PC-9 (cell line): ENCODE measurements at places on chromosomes 7 and 10. TPM values are rescaled to one million over a fixed set of nuclear protein-coding genes. Genes with fewer than 3 reads are reported as not detected.
A peak's percentile ranks its signal among the peaks of the same experiment; 100 is the strongest.

GRCh38 chr7:30323006-30323355, 38.6 kb downstream of the ZNRF2 start:
- H3K36me3 ChIP-seq, result no peaks in the 10 kb centered on the region
- H3K27me3 ChIP-seq, result no peaks in the 10 kb centered on the region
- peaks cover 29% of the 10 kb centered on the region for H3K4me1 ChIP-seq

VAX1 gene
- total RNA-seq, result not detected in 2 replicates

DNA sequence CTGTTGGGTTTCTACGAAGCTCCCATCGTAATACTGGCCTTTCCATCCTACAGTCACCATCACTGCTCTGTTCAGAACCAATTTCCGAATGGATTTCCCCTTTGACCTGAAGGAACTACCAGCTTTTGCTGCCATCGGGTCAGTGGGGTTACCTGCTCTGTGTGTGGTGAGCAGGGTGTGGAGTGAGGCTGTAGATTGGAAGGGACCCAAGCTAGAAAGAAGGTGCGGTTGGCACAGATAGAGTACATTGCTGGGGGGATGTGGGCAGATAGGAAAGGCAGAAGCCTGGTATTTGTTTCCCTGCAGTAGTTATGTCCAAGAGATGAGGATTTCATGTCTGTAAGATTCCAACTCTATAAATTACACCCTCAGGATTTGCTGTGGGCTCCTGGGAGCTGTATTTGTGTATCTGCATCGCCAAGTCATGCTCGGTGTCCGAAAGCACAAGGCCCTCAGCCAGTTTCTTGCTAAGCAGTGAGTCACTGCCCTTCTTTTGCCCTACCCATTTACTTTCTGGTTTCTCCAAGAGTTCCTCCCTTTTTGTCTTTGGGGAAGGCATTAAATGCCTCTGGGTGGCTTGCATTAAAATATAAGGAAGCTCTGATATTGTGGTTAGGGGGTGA, 15.4 kb downstream of the CLCN1 start:
- peak overlapping the region; percentile 87 for H3K27ac ChIP-seq
- no peaks in the 10 kb centered on the region for H3K36me3 ChIP-seq
- no peaks in the 10 kb centered on the region for H3K27me3 ChIP-seq
- peaks cover 38% of the 10 kb centered on the region for H3K4me1 ChIP-seq

DNA sequence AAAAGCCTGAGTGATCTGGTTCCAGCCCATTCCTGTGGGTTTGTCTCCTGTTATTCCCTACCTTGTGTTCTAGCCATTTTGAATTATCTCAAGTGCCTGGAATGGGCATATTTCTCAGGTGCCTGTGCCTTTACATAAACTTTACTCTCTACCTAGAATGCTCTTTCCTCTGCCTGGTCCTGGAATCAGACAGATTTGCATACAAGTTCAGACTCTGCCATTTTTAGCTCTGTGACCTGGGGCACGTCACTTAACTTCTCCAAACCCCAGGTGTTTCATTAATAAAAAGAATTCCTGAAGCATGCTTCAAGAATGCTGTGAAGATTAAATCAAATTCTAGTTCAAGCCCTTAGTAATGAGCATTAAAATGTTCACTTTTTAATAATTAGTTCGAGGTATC, 7.8 kb downstream of the DCLRE1A start:
- no peaks in the 10 kb centered on the region; the same call in 1 of the 2 replicates for H3K4me1 ChIP-seq
- DNase-seq, result no peak
- H3K27me3 ChIP-seq, result no peaks in the 10 kb centered on the region
- H3K36me3 ChIP-seq, result no peaks in the 10 kb centered on the region; the same call in 1 of the 2 replicates

GPR15LG gene
- total RNA-seq, result not detected in 2 replicates

- H3K36me3 ChIP-seq, result no peaks in the 10 kb centered on the region
- no peaks in the 10 kb centered on the region for H3K27me3 ChIP-seq
- DNase-seq, result no peak
- no peak overlapping the region for H3K27ac ChIP-seq
- H3K4me3 ChIP-seq, result no peak overlapping the region
Measured at GRCh38 chr7:40721342-40721949, 586.6 kb downstream of the SUGCT start.

GRCh38 chr10:30832001-30832748, 199.5 kb downstream of the ZNF438 start:
- no peaks in the 10 kb centered on the region for H3K4me1 ChIP-seq
- H3K4me3 ChIP-seq, result no peak overlapping the region
- no peaks in the 10 kb centered on the region for H3K27me3 ChIP-seq
